Camera-type eye (tissue), 1 donor: ENCODE measurements at places on chromosomes 16 and 17. TPM values are rescaled to one million over a fixed set of nuclear protein-coding genes. Genes with fewer than 3 reads are reported as not detected.

KRT12 gene
- total RNA-seq = 50.0 TPM

PDK2 gene
- total RNA-seq = 22.0 TPM

KRTAP4-4 gene
- not detected for total RNA-seq

TSPAN10 gene
- 39.1 TPM for total RNA-seq

IL32 gene
- 33.9 TPM for total RNA-seq

CCL16 gene
- total RNA-seq = not detected

BCL6B gene
- total RNA-seq = 5.4 TPM

SPOP gene
- 121 TPM for total RNA-seq

CLEC10A gene
- total RNA-seq = 3.3 TPM

RSL1D1 gene
- total RNA-seq = 148 TPM

SMTNL2 gene
- total RNA-seq = 17.4 TPM

TSPOAP1 gene
- 52.3 TPM for total RNA-seq

TBC1D28 gene
- not detected for total RNA-seq

TP53TG3F gene
- total RNA-seq = not detected

ASPHD1 gene
- 4.8 TPM for total RNA-seq

NPIPB2 gene
- total RNA-seq = 10.0 TPM

PRR15L gene
- 0.93 TPM for total RNA-seq

KRT28 gene
- total RNA-seq = 0.27 TPM

KRTAP16-1 gene
- not detected for total RNA-seq

ADAD2 gene
- 4.3 TPM for total RNA-seq

MYOCD gene
- total RNA-seq = 7.9 TPM

SP6 gene
- 0.38 TPM for total RNA-seq
